SJCRH30 (cell line): ENCODE measurements at places on chromosomes 2 and 18. TPM values are rescaled to one million over a fixed set of nuclear protein-coding genes. Genes with fewer than 3 reads are reported as not detected.
A peak's percentile ranks its signal among the peaks of the same experiment; 100 is the strongest.

GRCh38 chr18:27778441-27778840 is 398.5 kb downstream of the CDH2 start:
- H3K27ac ChIP-seq = no peak overlapping the region
- no peaks in the 10 kb centered on the region for H3K4me1 ChIP-seq
- H3K27me3 ChIP-seq = no peaks in the 10 kb centered on the region
- DNase-seq = no peak

DNA sequence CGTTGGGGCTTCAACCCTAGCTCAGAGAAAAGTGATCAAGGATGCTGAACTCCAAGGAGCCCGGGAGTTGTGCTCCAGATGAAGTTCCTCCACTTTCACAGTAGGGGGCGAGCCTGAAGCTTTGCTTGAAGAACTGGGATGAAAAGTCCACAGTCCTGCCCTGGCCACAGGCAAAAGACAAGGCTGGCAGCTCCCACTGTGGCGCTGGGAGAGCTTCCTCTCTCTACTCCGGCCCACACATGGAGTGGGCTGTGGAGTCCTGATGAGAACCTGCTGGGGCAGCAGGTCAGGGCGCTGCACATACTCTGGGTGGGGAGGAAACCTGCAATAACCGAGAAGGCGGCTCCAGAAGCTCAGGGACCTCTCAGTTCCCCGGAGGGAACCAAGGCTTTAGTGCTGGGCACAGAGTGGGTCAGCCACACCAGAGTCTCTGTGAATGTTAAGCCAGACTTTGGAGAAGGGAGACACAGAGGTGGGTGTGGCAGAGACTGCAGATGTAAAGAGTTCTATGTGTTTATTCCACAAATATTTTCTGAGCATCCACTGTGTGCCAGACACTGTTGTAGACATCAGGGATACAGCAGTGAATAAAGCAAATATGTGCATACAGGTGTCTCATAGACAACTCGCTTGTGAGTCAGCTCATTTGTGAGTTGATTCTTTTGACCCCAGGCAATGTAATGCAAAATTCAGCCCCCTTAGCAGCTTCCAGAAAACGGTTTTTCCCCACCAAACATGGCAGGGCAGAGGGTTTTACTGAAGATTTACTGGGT is 48.0 kb upstream of the MRPL33 start:
- DNase-seq = peak; percentile 83
- peaks cover 7% of the 10 kb centered on the region; the same call in 1 of the 2 replicates for H3K4me1 ChIP-seq
- no peaks in the 10 kb centered on the region for H3K27me3 ChIP-seq
- no peak overlapping the region for H3K4me3 ChIP-seq

- no peaks in the 10 kb centered on the region for H3K36me3 ChIP-seq
- H3K27me3 ChIP-seq = no peaks in the 10 kb centered on the region
- H3K27ac ChIP-seq = no peak overlapping the region
- no peaks in the 10 kb centered on the region for H3K4me1 ChIP-seq
Observed at GRCh38 chr2:40540026-40540425, 88.1 kb upstream of the SLC8A1 start.

DNA sequence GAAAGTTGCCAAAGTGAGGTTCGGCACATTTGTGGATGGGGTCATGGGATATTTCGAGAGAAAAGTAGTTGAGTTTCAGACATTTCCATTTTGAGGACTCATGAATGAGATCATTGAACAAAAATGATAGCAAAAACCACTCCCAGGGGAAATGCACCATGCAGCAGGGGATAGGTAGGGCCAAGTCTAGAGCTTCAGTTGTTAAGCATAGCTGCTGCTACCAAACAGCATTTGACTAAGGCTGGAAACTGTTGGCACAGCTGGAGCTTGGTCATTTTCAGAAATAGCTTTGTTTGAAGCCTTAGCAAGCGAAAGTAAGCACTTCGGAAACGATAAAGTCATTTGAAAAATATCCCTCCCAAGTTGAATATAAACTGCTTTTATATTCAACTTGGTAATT is 431.8 kb downstream of the SOCS6 start:
- H3K36me3 ChIP-seq = no peaks in the 10 kb centered on the region
- no peak for DNase-seq
- no peaks in the 10 kb centered on the region for H3K27me3 ChIP-seq
- no peak overlapping the region for H3K27ac ChIP-seq

DNA sequence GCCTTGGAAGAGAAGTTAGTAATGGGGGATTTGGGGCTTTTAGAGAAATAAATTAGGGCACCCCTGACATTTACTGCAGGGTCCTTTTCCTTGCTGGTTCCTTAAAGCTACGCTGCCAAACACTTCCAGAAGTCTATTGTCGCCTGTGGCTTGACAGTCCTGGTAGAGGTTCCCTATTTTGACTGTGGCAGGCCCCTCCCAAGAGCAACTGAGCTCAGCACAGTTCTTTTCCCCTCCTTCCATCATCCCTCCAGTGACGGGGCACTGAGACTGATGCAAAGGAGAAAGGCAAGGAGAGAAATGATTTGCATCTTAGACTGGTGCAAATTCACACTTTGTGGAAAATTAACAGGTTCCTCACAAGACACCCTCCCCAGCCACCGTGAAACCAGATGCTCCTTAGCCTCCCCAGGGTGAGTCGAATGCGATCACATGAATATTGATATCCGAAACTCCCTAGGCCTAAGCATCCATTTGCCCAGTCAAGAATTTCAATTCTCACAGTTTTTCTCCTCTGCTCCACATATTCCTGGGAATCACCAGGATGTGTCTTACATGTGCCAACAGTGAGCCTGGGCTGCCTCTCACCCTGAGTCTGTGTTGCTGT is 45.4 kb downstream of the RABL2A start:
- no peaks in the 10 kb centered on the region for H3K4me1 ChIP-seq
- H3K36me3 ChIP-seq = no peaks in the 10 kb centered on the region
- no peaks in the 10 kb centered on the region for H3K27me3 ChIP-seq
- no peak overlapping the region for H3K27ac ChIP-seq

DNA sequence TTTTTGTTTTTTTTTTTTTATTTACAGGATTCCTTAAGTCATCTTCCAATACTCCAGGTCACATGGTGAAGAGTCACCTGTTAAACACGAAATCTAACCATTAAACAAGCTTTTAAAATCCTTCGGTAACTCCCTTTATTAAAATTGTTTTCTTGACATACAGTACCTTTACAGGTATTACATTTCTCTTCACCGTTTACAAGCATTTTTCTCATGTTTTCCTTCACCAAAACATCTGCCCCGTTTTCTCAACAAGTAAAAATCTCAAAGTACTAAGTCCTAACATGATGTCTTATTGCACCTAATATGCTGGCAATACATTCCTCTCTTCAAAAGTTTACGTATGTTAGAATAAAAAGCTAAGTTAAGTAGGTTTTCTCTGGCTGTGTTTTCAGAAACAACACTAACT is 1.1 kb downstream of the PUM2 start:
- H3K4me3 ChIP-seq = peak overlapping the region; percentile 94
- DNase-seq = no peak
- peak overlapping the region; percentile 94 for H3K27ac ChIP-seq

- DNase-seq = no peak
- no peaks in the 10 kb centered on the region for H3K36me3 ChIP-seq
- no peaks in the 10 kb centered on the region for H3K27me3 ChIP-seq
- no peaks in the 10 kb centered on the region for H3K4me1 ChIP-seq
- H3K4me3 ChIP-seq = no peak overlapping the region
Observed at GRCh38 chr2:122737429-122738077, 982.1 kb downstream of the TSN start.

GRCh38 chr2:140861666-140862065 is 1269.2 kb downstream of the LRP1B start:
- no peaks in the 10 kb centered on the region for H3K27me3 ChIP-seq
- no peaks in the 10 kb centered on the region for H3K4me1 ChIP-seq
- no peaks in the 10 kb centered on the region for H3K36me3 ChIP-seq
- H3K27ac ChIP-seq = no peak overlapping the region
- DNase-seq = no peak

GRCh38 chr2:127618551-127619202 is 27.3 kb upstream of the GPR17 start:
- H3K27me3 ChIP-seq = no peaks in the 10 kb centered on the region
- DNase-seq = no peak
- no peak overlapping the region for H3K4me3 ChIP-seq
- H3K27ac ChIP-seq = no peak overlapping the region
- H3K4me1 ChIP-seq = peaks cover 15% of the 10 kb centered on the region

- no peak for DNase-seq
- no peak overlapping the region for H3K4me3 ChIP-seq
- no peak overlapping the region for H3K27ac ChIP-seq
- no peaks in the 10 kb centered on the region for H3K36me3 ChIP-seq
Observed at GRCh38 chr2:27014771-27015433, 17.9 kb upstream of the TMEM214 start.

- H3K27me3 ChIP-seq = no peaks in the 10 kb centered on the region; the same call in 1 of the 2 replicates
- no peaks in the 10 kb centered on the region for H3K36me3 ChIP-seq
- H3K4me1 ChIP-seq = peaks cover 12% of the 10 kb centered on the region
- H3K4me3 ChIP-seq = no peak overlapping the region
- no peak for DNase-seq
Observed at GRCh38 chr2:86298411-86299390, 38.7 kb downstream of the REEP1 start.

GRCh38 chr2:144099780-144100377 is 420.0 kb downstream of the ZEB2 start:
- no peak overlapping the region for H3K4me3 ChIP-seq
- no peaks in the 10 kb centered on the region for H3K36me3 ChIP-seq
- no peaks in the 10 kb centered on the region for H3K4me1 ChIP-seq
- no peak overlapping the region for H3K27ac ChIP-seq
- no peaks in the 10 kb centered on the region for H3K27me3 ChIP-seq
- no peak for DNase-seq

DNA sequence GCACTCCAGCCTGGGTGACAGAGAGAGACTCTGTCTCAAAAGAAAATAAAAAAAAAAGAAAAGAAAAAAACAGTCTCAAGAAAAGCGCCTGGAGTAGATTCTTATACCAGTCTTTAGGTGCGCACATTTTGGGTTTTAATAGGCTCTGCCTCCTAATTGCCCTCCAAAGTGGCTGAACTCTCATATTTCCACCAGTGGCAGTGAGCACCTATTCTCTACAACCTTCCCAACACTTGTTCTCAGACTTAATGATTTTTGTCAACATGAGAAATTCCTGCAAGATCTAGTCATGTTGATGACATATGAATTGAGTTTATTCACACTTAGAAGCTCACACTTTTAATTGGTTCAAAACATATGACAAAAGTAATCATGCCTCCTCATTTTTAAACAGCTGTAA is 39.0 kb downstream of the PLB1 start:
- no peaks in the 10 kb centered on the region for H3K4me1 ChIP-seq
- no peaks in the 10 kb centered on the region for H3K36me3 ChIP-seq
- no peak overlapping the region for H3K27ac ChIP-seq
- no peak overlapping the region for H3K4me3 ChIP-seq

DNA sequence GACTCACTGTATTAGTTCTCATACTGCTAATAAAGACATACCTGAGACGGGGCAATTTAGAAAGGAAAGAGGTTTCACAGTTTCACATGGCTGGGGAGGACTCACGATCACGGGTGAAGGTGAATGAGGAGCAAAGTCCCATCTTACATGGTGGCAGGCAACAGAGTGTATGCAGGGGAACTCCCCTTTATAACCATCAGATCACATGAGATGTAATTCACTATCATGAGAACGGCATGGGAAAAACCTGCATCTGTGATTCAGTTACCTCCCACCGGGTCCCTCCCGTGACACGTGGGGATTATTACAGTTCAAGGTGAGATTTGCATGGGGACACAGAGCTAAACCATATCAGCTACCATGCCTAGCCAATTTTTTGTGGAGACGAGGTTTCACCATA is 168.2 kb downstream of the NEDD4L start:
- no peak for DNase-seq
- no peak overlapping the region for H3K4me3 ChIP-seq
- H3K27ac ChIP-seq = no peak overlapping the region
- no peaks in the 10 kb centered on the region for H3K4me1 ChIP-seq

- no peak overlapping the region for H3K27ac ChIP-seq
- H3K4me1 ChIP-seq = no peaks in the 10 kb centered on the region
- H3K36me3 ChIP-seq = no peaks in the 10 kb centered on the region
Observed at GRCh38 chr2:20113004-20113796, 61.8 kb upstream of the LAPTM4A start.

DNA sequence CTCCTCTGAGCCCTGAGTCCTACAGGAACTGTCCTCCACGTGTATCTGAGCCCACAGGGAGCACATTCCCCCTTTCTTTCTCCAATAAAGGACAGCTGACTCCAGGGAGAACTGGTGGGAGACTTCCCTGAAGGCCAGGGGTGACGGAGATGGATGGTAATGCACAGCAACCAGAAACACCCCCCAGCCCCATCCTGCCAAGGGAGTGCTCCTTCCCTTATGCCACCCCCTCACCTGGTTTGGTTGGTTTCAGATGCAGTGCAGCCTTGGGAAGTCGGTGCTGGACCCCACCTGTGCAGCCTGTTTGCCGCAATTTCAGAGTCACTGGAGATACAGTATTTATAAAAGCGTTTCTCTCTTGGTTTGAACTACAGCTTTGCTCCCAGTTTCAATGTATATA is 24.0 kb downstream of the GPR55 start:
- no peak overlapping the region for H3K4me3 ChIP-seq
- peaks cover 55% of the 10 kb centered on the region for H3K27me3 ChIP-seq
- no peak overlapping the region for H3K27ac ChIP-seq
- no peaks in the 10 kb centered on the region for H3K4me1 ChIP-seq
- no peak for DNase-seq
- no peaks in the 10 kb centered on the region for H3K36me3 ChIP-seq

- peaks cover 12% of the 10 kb centered on the region; the same call in 1 of the 2 replicates for H3K36me3 ChIP-seq
- no peak overlapping the region for H3K4me3 ChIP-seq
- no peak overlapping the region for H3K27ac ChIP-seq
- H3K4me1 ChIP-seq = no peaks in the 10 kb centered on the region
Observed at GRCh38 chr2:181517685-181518301, 60.6 kb downstream of the ITGA4 start.

DNA sequence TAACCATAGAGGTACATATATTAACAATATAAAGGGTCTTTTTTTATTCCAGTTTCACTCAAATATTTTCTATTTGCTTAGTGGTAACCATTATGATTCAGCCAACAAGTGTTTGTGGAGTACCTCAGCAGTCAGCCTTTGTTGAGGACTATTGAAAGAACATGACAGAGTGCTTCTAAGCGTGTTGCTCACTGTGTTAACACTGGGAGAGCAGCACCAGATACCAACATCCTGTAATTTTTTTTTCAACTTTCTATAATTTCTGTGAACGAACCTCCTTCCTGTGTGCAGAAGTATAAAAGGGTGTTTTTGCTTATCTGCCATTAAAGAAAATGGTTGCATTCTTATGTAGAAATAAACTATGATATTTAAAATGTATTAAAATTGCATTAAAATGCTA is 239.0 kb downstream of the PHLPP1 start:
- no peak for DNase-seq
- no peaks in the 10 kb centered on the region for H3K36me3 ChIP-seq
- H3K4me1 ChIP-seq = no peaks in the 10 kb centered on the region
- H3K27ac ChIP-seq = no peak overlapping the region
- no peak overlapping the region for H3K4me3 ChIP-seq
- H3K27me3 ChIP-seq = no peaks in the 10 kb centered on the region

Gene XPO1
- 407 and 436 TPM in 2 replicates for total RNA-seq

Gene CNGA3
- 0.08 TPM in 1 of 2 replicates, not detected in the other for total RNA-seq

Gene SRBD1
- 33.3 and 38.0 TPM in 2 replicates for total RNA-seq

Gene GAD1
- total RNA-seq = 10.4 and 10.9 TPM in 2 replicates

Gene DCC
- 0.35 and 1.7 TPM in 2 replicates for total RNA-seq

Gene DES
- total RNA-seq = 331 and 376 TPM in 2 replicates

Gene SIGLEC15
- 0.10 TPM in 1 of 2 replicates, not detected in the other for total RNA-seq

Gene SLC8A1
- 27.1 and 27.7 TPM in 2 replicates for total RNA-seq
